GM23248 (cell line): ENCODE measurements at places on chromosomes 16 and 17.

DNA sequence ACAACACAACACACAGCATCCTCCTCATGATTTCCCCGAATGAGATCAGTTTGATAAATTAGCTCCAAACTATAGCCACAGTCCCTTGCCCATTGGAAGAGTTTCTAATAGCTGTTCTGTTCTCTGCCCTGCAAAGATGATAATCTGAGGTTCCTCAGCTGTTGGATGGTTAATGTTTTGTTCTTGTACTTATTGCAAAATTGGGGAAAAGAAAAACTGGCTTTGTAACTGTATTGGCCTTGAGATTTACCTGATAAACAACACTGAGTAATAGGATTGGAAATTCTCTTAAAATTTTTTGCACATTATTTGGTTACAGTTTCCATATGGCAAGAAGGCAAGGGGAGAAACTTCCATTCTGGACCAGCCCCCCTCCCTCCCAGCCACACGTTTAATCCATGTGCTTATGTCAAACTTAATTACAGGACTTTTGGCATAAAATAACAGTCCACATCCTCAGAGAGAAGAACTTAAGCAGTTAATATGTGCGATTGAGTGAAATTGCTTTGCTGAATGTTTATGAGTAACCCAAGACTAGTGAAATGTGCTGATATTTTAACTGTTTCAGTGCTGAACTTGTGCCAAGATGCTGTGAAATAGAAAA is 119.1 kb upstream of the ZFHX3 start:
- DNase-seq: no peak

- DNase-seq: no peak
Observed at GRCh38 chr16:70442344-70442743, 3.4 kb upstream of the ST3GAL2 start.

GRCh38 chr17:73683771-73684170 is 39.5 kb upstream of the SDK2 start:
- no peak for DNase-seq

- peak; percentile 87 for DNase-seq
Observed at GRCh38 chr17:1188812-1189504, 9.2 kb upstream of the ABR start.

- DNase-seq: no peak
Observed at GRCh38 chr16:81410643-81411293, 33.8 kb upstream of the CMIP start.

DNA sequence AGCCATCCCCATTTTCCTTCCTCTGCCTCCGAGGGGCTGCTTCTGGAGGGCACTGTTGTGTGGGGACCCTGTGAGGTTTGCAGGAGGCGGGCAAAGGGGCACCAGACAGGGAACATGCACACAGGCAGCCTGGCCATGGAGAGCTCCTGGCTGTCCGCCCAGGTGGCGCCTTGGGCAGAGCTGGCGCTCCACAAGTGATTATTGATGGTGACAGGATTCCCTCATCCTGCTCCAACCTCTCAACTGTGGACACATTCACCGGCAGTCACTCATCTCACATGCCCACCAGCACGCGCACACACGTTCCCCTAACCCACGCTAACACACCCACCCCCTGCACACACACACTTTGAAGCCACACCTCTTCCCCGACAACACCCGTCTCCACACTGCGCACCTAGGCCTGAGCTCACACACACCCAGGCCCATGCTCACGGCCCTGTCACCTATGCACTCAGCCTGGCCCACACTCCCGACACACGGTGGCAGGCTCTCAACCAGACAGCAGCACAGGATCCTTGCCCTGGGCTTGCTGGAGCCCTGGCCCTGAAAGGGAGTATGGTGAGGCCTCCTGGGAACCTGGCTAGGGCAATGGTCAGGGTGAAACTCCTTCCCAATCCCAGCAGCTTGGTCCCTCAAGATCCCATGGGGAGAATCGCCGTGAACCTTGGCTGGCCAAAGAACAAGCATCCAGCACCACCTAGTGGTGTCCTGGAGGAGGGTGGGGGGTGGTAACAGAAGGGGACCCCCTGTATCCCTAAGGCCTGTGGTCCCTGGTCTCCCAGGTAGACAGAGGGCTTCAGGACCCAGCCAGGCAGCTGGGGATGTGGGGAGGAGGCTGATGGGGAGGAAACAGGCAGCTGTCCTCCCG is 3.6 kb downstream of the PNMT start:
- peak; percentile 57 for DNase-seq

- DNase-seq: no peak
Observed at GRCh38 chr16:2507665-2508064, 6.1 kb upstream of the ATP6V0C start.

- DNase-seq: no peak
Observed at GRCh38 chr17:81033535-81034167, 1.3 kb upstream of the BAIAP2 start.
